PC-9 (cell line): ENCODE measurements at places on chromosomes 7 and 10.
A peak's percentile ranks its signal among the peaks of the same experiment; 100 is the strongest.

DNA sequence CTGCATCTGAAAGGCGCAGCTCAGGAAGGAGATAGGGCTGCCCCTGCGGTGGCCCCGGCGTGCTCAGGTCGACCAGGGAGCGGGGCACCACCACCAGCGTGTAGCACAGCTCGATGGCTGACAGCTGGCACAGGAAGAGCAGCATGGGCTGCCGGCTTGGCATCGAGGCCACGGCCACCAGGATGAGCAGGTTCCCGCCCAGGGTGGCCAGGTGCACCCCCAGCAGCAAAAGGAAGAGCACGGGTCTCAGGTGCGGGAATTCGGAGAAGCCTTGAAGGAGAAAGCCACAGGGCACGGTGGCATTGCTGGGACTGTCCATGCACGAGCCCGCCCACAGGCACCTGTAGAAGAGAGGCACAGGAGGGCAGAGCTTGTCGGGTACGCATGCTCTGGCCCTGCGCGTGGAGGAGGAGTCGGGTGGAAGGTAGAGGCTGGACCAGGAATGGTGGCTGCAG lies 33.9 kb downstream of the TAS2R41 start:
- no peak for DNase-seq

DNA sequence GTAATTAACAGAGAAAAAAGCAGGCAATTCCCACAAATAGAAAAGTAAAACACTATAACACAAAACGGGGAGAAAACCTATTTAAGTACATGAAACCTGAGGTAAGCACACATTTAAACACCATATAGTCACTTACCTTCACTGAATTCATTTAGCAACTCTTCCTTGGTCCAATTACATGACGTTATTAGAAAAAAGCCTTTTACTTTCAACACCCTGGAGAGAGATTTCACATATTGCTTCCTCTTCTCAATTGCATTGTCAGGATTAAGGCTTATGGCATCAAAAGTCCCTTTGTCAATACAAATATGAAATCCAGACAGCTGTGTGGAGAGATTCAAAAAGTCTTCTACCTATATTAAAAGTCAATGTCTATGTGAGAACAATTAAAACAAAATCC lies 21.1 kb upstream of the FAM53B start:
- no peak for DNase-seq

GRCh38 chr7:155738652-155739537 lies 73.4 kb downstream of the SHH start:
- DNase-seq: peak; percentile 51

GRCh38 chr10:33858326-33858725 lies 523.9 kb upstream of the NRP1 start:
- no peak for DNase-seq

- DNase-seq: no peak
These were observed 257.1 kb downstream of the CDK14 start for GRCh38 chr7:90853205-90853604.

DNA sequence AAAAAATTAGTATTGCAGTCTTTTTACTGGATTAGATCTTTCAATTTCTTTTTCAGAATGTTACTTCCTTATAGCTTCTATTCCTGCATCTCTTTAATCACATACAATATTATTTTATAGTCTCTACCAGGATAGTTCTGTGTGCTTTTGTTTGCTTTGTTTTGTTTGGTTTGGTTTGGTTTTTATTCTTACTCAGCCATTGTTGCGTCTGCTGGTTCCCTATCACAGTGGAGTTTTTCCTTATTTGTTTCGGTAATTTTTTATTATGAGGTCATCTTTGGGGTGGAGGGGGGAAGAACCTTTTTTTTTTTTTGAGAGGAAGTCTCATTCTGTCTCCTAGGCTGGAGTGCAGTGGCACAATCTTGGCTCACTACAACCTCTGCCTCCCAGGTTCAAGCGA lies 9.0 kb upstream of the BAIAP2L1 start:
- DNase-seq: no peak

DNA sequence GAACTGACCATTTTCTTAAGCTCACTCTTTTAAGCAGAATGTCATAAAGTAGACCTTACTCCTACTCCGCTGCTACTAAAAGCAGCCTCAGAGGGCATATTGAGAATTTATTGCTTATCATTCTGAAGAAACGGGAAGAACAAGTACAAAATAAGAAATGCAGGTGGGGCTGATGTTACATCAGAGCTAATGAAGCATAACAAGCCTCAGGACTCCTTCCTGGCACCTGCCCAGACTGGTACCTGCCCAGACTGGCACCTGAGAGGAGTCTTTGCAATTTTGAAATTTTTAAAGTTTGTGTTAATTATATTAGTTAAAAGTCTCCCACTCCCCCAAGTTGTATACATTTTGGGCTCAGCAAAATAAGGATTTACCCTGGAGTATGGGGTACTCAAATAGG lies 162.4 kb downstream of the SEMA3E start:
- DNase-seq: peak; percentile 35

GRCh38 chr10:129030996-129031843 lies 435.8 kb upstream of the MGMT start:
- no peak for DNase-seq

GRCh38 chr10:76382381-76382851 lies 951.0 kb downstream of the LRMDA start:
- no peak for DNase-seq

- DNase-seq: no peak
These were observed 224.6 kb downstream of the RELN start for GRCh38 chr7:103764901-103765300.

DNA sequence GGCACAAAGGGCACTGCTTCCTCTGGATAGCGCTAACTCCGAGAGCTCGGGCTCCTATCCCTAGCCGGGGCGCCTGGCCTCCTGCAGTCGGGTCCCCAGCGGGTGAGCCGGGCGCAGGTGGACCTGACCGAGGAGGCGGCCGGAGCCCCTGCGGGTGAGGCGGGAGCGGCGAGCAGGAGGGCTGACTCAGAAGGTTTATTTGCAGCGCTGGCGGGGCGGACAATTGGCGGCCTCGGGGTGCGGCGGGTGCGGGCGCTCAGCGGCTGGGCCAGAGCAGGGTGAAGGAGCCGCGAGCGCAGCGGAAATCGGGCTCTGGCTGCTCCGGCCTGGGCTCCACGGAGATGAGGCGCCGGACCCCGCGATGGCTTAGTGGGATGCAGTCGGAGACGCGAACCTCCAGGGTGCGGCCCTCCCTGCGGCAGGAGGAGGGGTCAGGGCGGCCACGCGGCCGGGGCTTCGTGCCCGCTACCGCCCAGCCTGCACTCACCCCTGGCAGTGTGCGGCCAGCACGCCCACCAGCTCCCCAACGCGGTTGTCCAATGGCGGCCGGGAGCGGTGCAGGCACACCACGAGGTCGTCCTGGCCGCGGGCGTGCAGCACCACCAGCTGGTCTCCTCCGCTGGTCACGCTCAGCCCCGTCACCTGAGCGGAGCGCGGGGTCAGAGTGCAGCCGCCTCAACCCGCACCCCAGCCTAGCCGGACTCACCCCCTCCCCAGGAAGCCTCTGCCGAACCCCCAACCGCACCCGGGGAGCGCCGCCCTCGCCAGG lies 16.1 kb downstream of the MYO1G start:
- no peak for DNase-seq

GRCh38 chr10:103181244-103181643 lies 11.8 kb downstream of the NT5C2 start:
- DNase-seq: no peak

GRCh38 chr7:84474436-84474835 lies 279.8 kb upstream of the SEMA3A start:
- DNase-seq: no peak

GRCh38 chr7:767580-767940 lies 40.5 kb upstream of the PRKAR1B start:
- DNase-seq: no peak

DNA sequence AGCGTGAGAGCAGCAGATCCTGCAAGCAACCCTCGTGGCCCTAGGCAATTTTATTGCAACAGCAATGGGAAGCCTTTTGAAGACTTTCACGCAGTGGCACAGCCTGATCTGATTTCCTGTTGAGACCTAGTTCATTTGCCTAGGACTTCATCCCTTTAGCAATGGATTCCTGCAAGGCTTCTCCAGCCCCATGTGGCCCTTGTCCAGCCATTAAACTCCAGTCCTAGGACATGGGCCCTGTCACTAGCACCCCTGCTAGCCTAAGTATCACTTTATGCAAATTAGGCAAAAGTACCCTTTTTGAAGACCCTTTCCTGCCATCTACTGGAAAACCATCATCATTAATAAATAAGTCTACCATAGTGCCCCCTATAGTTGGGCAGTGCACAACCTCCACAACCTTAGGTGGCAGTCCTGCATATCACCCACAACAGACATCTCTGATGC lies 379.4 kb downstream of the GALNT17 start:
- DNase-seq: no peak

DNA sequence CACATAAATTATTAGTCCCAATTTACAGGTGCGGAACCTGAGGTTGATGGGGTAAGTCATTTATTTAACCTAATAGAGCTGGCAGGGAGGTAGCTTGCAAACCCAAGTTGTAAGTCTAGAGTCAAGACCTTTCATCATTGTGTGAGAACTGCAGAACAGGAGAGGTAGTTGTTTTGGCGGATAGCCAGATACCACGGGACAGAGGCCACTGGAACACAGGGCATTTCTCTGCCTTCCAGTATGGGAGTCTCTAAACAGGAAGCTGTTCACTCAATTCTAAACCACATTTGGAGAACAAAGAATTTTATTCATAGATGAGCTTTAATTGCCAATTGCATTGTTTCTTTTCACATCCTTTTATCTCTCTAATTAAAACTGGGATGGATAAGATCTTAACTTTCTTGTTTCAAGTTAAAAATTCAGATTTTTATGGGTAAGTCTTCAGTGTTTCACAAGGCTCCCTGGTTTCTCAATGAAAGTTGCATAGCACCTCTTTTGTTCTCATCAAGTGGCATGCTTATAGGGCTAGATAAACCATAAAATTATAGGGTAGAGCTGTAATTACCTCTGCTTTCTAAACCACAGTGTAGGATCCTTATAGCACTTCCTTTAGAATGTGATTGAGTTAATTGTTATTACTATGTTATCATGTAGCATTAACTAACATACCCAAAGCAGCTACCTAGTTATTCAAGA lies 489.0 kb downstream of the GATA3 start:
- peak; percentile 68 for DNase-seq

DNA sequence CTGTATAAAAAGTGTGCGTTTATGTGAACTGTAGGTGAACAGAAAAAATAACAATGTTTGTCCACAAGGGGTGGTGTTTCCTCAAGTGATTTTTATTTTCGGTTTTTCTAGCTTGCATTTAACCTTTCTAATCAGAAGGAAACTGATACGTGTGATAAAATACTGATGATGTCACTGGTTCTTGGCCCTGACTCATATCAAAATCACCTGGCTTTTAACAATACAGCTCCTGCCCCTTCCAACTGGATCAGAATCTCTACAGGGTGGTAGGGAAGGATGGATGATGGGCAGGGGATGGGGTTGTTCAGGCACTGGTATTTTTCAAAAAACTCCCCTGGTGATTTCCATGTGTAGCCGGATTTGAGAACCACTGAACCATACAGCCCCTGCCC lies 10.9 kb downstream of the NPFFR1 start:
- peak; percentile 75 for DNase-seq

DNA sequence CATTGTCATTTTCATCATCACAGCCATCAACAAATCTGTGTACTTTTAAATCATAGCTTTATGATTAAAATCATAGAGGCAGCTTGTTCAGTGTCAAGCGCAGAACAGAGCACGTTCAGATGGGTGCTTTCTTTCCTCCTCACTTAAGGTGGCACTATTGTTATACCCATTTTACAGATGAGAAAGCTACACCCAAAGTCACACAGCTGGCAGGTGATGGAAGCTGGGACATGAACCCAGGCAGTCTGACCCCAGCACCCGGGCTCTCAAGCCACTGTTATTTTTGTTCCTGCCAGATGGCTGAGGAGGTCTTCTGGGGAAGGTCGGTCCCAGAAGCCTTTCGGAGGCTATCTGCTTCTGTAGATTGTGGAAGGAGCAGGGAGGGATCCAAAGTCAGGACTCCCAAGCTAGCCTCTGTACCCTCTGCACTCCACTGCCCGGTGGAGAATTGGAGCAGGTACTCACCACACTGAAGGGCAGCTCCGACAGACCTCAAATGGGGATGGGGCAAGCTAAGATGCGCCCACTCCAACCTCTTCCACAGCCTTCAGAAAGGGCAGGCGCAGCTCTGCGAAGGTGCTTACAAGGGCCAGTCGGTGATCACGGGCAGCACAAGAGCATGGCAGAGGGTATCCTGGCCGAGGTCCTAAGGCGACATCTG lies 610 bp downstream of the AVPI1 start:
- DNase-seq: no peak

- DNase-seq: no peak
These were observed 14.4 kb downstream of the CDC14C start for GRCh38 chr7:48938539-48939295.

- no peak for DNase-seq
These were observed 247.7 kb upstream of the PPP2R2D start for GRCh38 chr10:131653140-131653539.

- no peak for DNase-seq
These were observed 148.2 kb upstream of the FERD3L start for GRCh38 chr7:19293431-19293830.

DNA sequence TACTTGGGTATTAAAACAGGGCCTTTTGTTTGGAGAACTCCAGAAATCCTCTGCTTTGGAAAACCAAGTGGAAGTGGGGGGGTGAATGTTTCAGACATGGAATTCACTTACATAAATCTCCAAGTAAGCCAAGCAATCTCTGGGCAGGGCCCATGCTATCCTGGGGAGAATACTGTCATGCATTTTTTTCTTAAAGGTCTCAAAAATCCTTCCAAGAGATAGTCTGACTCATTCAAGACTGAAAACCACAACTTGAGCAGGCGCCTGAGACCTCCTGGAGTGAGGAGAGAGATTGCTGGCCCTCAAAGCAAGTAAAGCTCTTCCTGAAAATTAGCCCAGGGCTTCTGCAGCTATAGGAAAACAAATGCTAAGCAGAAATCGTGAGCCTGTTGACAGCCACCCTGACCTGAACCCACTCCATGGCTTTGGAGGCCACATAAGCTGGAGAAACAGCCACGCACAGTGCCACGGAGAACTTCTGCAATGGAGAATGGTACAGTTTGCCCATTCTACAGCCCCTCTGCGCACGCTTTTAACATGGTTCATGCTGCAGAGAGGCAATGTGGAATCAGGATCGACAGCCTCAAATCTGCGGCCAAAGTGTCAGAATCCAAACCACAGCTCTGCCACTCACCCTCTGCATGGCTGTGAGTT lies 203.1 kb upstream of the AUTS2 start:
- no peak for DNase-seq
